NCI-H187 treated with DMSO at 0.1 percent for 48 hours (cell line): ENCODE measurements at places on chromosomes 7 and 10.

DNA sequence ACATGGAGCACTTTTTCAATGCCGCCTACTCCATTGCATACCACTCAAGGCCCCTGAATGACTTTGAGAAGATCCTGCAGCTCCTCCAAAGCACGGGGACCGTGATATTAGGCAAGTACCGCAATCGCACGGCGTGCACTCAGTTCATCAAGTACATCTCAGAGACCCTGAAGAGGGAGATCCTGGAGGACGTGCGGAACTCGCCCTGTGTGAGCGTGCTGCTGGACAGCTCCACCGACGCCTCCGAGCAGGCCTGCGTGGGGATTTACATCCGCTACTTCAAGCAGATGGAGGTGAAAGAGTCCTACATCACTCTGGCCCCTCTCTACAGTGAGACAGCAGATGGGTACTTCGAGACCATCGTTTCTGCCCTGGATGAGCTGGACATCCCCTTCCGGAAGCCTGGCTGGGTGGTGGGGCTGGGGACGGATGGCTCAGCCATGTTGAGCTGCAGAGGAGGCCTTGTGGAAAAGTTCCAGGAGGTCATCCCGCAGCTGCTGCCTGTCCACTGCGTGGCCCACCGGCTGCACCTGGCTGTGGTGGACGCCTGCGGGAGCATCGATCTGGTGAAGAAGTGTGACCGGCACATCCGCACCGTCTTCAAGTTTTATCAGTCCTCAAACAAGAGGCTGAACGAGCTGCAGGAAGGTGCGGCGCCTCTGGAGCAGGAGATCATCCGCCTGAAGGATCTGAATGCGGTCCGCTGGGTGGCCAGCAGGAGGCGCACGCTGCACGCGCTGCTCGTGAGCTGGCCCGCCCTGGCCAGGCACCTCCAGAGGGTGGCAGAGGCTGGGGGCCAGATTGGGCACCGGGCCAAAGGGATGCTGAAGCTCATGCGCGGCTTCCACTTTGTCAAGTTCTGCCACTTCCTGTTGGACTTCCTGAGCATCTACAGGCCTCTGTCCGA is 12.7 kb upstream of the ATP6V0E2 start:
- DNase-seq = no peak

GRCh38 chr10:88417387-88418030 is 165.6 kb downstream of the RNLS start:
- DNase-seq = no peak

DNA sequence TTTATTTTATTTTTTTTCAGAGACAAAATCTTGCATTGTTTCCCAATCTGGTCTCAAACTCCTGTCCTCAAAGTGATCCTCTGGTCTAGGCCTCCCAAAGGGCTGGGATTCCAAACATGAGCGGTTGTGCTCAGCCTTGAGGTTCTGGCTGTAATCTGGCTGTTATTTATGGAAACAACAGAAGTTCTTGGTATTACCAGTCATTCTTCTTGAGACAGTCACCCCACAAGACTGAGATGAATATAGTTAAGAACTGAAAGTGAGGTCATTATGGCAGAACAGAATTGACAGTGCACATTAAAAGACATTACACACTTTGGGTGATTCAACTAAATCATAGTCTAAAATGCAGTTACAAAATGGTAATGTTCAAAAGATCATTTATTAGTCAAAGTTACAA is 719.5 kb downstream of the ZWINT start:
- no peak for DNase-seq

DNA sequence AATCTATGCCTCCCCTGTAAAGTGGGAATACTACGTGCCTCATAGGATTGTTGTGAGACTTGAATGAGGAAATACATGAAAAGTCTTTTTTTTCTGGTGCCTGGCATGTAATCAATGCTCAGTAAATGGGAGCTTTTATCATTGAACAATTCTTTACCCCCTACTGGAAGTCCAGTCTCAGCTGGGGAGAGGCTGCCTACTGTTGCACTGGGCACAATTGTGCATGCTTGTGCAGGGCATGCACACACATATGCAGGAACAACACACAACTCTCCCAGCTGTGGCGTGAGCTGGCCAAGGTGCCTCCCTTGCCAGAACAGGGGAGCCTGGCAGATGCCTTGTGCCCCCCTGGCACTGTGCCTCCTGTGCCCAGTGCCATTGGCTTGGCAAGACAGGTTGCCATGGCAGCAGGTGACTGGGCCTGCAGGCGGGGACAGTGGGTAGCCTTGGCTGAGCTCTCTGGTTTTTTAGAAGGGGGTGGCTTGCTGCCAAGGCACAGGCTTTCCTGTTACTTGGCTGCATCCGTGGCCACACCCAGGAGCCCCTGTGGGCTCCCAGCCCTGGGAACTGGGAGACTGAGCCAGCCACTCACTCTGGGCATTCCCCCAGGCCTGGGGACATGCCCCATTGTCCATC is 16.1 kb upstream of the PALD1 start:
- no peak for DNase-seq

DNA sequence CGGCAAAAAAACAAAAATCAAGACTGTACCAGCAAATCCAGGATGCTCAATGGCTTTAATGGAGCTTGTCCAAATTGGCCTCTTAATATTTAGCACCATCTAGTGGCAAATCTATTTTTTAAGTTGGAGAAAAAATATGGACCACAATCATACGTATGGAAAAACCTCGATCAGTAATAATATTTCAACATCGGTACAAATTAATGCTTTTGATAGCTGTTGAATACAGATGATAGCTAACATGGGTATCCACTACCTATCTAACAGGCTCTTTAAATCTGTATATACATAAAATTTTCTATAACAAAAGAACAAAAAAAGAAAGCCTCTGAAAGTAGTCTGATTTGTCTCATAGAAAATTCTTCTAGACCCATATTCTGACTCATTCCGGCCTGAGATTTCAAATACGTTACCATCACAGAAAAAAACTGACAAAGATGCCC is 29.2 kb downstream of the COA1 start:
- DNase-seq = no peak

GRCh38 chr10:94412449-94412848 is 10.1 kb downstream of the TBC1D12 start:
- DNase-seq = no peak

GRCh38 chr7:148697256-148698006 is 1.3 kb upstream of the CUL1 start:
- no peak for DNase-seq

DNA sequence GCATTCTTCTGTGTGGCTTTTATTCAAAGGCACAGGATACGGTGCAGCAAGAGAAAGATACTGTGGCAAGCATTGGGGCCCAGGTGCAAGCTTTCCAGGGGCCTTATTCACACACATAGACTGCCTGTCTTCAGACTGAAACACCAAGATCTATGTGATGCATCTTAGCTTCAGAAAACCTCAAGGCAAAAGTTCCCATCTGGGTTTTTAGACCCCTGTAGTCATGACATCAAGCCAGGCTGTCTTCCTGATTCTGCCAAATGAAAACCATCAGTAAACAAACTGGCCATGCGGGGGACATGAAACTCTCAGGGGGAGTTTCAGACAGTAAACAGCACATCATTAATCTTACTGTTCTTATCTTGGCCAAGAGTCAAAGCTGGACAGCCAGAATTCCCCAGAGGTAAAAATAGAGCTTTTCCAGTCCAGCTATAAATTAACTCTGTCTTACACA is 9.8 kb downstream of the AGBL3 start:
- no peak for DNase-seq

GRCh38 chr7:92723943-92724342 is 112.4 kb downstream of the CDK6 start:
- no peak for DNase-seq

- no peak for DNase-seq
Observed at GRCh38 chr10:50538555-50539398, 85.0 kb downstream of the SGMS1 start.

- no peak for DNase-seq
Observed at GRCh38 chr7:26688936-26689506, 175.4 kb downstream of the SKAP2 start.

DNA sequence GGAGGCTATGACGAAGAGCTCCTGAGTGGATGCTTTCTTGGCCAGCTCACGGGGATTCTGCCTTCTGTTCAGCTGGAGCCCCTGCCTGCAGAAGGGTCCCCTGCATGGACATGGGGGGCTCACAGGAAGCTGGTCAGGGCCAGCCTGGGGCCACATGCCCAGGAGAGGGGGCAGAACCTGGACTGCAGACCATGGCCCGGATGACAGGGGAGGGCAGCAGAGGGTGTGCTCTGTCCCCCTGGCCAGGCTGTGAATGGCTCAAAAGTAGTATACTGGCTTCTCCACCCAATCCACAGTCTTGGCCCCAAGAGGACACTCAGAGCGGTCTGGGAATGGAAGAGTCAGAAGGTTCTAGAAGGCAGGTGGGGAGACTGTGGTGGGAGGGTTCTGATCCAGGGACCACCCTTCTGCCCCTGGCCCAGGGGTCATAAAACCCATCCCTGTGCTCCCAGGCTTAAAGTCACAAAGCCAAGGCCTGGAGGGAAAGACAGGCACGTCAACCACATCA is 40.3 kb downstream of the PPIF start:
- DNase-seq = no peak

- peak; percentile 52 for DNase-seq
Observed at GRCh38 chr10:32346134-32346550, 816 bp downstream of the EPC1 start.

GRCh38 chr10:77028042-77028441 is 609.6 kb downstream of the KCNMA1 start:
- DNase-seq = no peak

- no peak for DNase-seq
Observed at GRCh38 chr7:55250313-55250712, 114.8 kb upstream of the LANCL2 start.

GRCh38 chr10:11337516-11337915 is 273.9 kb downstream of the USP6NL start:
- no peak for DNase-seq

- DNase-seq = no peak
Observed at GRCh38 chr10:102402512-102402896, 7.0 kb downstream of the NFKB2 start.

DNA sequence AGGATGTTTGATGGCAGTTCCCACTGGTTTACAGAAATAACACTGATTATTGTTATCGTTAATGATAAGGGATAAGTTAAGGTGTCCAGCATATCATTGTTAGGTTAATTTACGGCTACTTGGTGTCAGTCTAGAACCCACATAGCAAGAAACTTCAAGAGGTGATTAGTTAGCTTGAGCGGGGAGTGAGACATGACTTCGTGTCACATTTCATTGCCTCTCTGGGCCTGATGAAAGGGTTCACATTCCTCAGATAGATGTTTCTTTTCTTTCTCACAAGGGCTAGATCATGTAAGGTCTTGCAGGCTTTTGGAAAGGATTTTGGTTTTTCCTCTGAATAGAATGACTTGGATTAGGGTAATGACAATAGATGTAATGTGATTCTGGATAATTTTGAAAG is 26.7 kb downstream of the WAC start:
- no peak for DNase-seq

DNA sequence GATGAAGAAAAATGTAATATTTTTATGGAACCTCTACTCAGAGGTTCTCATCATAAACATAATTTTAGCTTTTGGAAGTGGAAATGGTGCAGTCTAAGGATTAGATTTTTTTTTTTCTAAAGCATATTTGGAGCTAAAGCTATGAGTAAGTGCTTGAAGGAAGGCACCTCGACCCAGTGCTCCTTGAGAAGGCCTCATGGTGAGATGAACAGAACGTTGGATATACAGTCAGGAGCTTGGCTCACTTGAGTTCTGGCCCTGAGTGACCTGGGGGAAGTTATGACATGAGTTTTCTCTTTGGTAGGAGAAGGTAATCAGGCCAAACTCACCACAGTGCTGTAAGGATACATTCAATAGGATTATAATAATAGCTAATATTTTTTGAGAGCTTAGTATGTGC is 163.3 kb downstream of the JCAD start:
- DNase-seq = no peak

DNA sequence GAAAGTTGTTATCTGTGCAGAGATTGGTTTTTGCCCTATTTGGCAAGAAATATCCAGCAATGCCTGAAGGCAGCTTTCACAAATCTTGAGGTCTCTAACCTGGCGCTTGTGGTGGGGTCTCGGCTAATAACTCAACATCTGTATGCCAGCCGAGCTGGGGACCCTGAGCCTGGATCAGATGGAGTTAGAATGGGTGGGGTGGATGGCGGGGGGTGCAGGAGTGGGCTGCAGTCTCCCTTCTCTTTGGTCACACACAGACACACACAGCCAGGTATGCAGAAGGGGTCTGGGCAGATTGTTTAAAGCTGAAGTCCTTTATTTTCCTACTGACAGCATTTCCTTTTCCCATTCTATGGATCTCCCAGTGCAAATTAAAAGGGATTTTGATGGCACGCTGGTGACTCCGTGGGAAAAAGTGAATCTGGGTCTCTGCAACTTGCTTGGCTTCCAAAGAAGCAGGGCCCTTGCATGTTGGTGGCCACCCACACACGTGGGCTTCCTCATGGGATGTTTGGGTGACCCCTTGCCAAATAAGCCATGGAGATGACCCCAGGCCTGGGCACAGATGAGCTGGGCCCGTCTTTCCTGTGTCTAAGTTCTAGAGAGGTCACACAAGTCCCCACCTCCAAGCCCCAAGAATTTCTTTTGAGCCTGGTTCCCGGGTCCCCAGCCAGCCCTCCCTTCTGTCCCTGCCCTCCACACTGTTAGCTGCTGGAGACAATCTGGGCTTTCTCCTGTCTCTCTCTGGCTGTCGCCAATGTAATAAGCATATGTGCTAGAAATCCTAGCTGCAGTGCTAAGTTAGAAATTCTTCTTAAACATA is 39.9 kb upstream of the EMX2 start:
- DNase-seq = no peak

GRCh38 chr10:33381451-33382215 is 47.2 kb upstream of the NRP1 start:
- DNase-seq = no peak
